ENCODE measurements at places on chromosomes 1 and 21. TPM values are rescaled to one million over a fixed set of nuclear protein-coding genes. Genes with fewer than 3 reads are reported as not detected.

DNA sequence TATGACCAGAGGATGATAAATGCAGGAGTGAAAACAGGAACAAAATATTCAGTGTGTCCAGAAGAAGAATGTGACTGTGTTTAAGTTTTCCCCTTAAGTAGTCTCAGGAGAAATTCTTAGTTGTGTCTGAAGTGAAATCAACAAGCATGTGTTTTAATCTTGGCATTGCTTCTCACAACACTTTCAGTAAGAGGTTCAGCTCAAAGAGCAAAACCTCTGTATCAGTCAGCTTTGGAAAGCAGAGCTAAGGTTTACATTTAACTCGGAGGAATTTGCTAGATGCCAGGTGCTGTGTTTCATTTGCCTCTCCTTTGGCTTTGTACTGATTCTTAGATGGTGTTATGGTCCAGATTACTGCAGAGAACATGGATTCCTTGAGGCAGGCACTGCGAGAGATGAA lies 28.6 kb downstream of the CC2D1B start:
- H3K4me3 ChIP-seq: no peak overlapping the region
- no peaks in the 10 kb centered on the region for H3K36me3 ChIP-seq
- no peak overlapping the region for H3K27ac ChIP-seq
- no peak for DNase-seq

DNA sequence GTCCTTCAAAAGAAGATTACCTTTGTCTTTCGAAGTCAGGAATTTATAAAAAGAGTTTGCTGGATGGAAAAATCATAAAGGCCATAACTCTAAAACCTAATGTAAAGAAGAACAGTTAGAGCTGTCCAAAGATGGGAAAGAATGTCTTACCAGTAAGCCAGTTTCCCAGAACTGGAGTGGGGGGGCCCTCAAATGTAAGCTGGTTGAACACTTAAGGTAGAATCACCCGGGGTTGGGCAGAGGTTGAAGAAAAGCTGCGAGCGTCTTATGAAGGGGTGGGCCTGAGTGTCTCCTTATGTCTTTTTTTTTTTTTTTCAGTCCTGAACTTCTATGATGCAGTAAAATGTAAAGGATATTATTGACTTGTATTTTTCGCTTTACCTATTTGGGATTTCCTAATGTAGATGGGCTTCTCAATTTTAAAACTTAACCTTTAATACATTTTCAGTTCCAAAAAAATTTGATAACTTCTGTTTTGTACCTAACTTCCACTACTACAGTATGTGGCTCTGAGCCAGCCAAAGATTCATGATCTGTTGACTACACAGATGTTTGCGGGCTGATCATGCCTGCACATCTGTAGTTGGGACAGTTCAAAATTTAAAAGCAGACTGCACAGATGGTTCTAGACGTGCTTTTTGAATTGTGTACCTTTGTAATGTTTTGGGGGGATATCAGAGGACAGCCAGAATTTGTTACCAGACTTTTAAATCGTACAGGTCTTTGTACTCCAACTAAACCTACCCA lies 43.6 kb downstream of the NFYC start:
- peaks cover 4% of the 10 kb centered on the region for H3K4me1 ChIP-seq
- H3K27ac ChIP-seq: no peak overlapping the region

GRCh38 chr21:34157521-34157920 lies 84.1 kb downstream of the MRPS6 start:
- no peaks in the 10 kb centered on the region for H3K27me3 ChIP-seq
- H3K4me3 ChIP-seq: no peak overlapping the region
- H3K4me1 ChIP-seq: peaks cover 7% of the 10 kb centered on the region
- H3K36me3 ChIP-seq: no peaks in the 10 kb centered on the region
- peak; percentile 22 for DNase-seq
- peak overlapping the region; percentile 86 for H3K27ac ChIP-seq

DNA sequence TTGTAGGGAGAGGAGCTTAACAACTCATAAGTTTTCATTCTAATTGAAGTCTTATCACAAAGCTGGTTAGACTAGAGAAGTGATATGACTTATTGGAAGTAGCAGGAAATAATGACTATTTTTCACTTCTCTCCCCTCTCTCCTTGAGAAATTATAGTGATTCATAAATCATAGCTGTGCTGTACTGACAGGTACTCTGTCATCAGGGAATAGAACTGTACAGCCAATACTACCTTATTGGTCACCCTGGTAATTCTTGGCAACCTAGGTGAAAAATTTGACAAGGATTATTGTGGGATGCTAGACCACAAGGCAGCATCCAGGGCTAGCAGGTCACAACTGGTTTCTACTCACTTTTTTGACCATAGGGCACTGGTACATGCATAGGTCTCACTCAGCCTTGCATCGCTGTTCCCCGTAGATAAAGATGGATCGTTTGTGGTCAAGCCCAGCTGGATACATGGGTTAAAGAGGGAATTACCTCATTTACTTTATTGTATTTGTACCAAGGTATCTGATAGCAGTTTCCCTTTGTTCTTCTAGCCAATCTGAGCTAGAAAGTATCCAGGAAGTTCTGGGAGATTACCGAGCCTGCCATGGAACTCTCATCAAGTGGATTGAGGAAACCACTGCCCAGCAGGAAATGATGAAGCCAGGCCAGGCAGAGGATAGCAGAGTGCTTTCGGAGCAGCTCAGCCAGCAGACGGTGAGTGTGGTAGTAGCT lies 113.6 kb downstream of the MACF1 start:
- H3K4me3 ChIP-seq: no peak overlapping the region
- DNase-seq: no peak
- no peaks in the 10 kb centered on the region for H3K27me3 ChIP-seq
- H3K36me3 ChIP-seq: no peaks in the 10 kb centered on the region

DNA sequence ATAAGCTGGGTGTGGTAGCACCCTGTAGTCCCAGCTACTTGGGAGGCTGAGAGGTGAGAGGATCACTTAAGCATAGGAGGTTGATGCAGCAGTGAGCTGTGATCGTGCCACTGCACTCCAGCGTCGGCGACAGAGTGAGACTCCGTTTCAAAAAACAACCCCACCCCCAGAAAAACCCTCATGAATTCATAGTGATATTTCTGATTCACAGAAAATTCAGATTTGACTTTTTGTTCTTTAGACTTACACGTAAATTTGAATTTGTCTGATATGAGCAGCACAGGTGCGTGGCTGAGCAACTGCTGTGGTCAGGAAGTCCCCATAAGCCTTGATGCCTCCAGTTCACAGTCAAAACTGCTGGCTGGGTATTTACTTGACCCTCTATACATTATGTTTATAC lies 10.0 kb upstream of the MORC3 start:
- H3K27me3 ChIP-seq: no peaks in the 10 kb centered on the region
- no peak overlapping the region for H3K4me3 ChIP-seq
- H3K36me3 ChIP-seq: no peaks in the 10 kb centered on the region
- H3K27ac ChIP-seq: no peak overlapping the region
- DNase-seq: no peak
- H3K4me1 ChIP-seq: no peaks in the 10 kb centered on the region

The RCC1 gene
- 37.3 TPM for total RNA-seq

The B3GALT2 gene
- 9.7 TPM for total RNA-seq

All from hepatocyte (in vitro differentiated cells).